ENCODE measurements at places on chromosomes 4 and X. TPM values are rescaled to one million over a fixed set of nuclear protein-coding genes. Genes with fewer than 3 reads are reported as not detected.

Gene PARM1
- not detected for total RNA-seq

Gene GAGE12H
- not detected for total RNA-seq

Gene NPY1R
- total RNA-seq: 0.27 TPM

Gene KLB
- total RNA-seq: not detected

Gene HSFX4
- not detected for total RNA-seq

Gene ADH7
- total RNA-seq: not detected

Gene GCNA
- total RNA-seq: 0.87 TPM

Gene SMIM10L2A
- total RNA-seq: 0.07 TPM

Gene SCARB2
- 79.0 TPM for total RNA-seq

Gene MAGEA9B
- 0.93 TPM for total RNA-seq

Measured in HT1080 (cell line).